ENCODE measurements at places on chromosomes 7 and 10. TPM values are rescaled to one million over a fixed set of nuclear protein-coding genes. Genes with fewer than 3 reads are reported as not detected.

Gene TAS2R41
- total RNA-seq: not detected

Gene NME8
- not detected for total RNA-seq

Gene SHTN1
- 9.6 TPM for total RNA-seq

Gene SORCS1
- total RNA-seq: 0.26 TPM

Gene SLC13A1
- total RNA-seq: not detected

Gene EIF3B
- total RNA-seq: 67.6 TPM

Gene EFCAB10
- not detected for total RNA-seq

Gene SPDYE5
- total RNA-seq: not detected

DNA sequence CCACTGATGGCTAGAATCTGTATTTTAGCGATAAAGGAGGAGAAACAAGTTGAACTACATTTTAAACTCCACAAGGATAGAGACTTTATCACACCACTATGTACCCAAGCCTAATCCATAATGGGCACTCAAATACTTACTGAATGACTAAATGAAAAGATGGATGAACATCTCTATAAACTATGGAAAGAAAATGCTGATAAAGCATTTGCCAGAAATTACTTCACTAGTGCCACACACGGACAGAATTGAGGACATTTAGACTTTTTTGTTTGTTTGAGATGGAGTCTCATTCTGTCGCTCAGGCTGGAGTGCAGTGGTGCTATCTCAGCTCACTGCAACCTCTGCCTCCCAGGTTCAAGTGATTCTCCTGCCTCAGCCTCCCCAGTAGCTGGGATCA is 1.7 kb upstream of the NSUN6 start:
- no peak for DNase-seq

GRCh38 chr10:96995851-96996250 is 163.8 kb downstream of the LCOR start:
- DNase-seq: no peak

GRCh38 chr7:131720703-131721102 is 164.3 kb upstream of the PODXL start:
- no peak for DNase-seq

GRCh38 chr7:108037140-108037539 is 34.2 kb upstream of the LAMB1 start:
- DNase-seq: no peak

- no peak for DNase-seq
These were observed 6.9 kb downstream of the TMEM60 start for GRCh38 chr7:77791336-77791735.

GRCh38 chr7:135709508-135709907 is 18.5 kb downstream of the SLC13A4 start:
- no peak for DNase-seq

DNA sequence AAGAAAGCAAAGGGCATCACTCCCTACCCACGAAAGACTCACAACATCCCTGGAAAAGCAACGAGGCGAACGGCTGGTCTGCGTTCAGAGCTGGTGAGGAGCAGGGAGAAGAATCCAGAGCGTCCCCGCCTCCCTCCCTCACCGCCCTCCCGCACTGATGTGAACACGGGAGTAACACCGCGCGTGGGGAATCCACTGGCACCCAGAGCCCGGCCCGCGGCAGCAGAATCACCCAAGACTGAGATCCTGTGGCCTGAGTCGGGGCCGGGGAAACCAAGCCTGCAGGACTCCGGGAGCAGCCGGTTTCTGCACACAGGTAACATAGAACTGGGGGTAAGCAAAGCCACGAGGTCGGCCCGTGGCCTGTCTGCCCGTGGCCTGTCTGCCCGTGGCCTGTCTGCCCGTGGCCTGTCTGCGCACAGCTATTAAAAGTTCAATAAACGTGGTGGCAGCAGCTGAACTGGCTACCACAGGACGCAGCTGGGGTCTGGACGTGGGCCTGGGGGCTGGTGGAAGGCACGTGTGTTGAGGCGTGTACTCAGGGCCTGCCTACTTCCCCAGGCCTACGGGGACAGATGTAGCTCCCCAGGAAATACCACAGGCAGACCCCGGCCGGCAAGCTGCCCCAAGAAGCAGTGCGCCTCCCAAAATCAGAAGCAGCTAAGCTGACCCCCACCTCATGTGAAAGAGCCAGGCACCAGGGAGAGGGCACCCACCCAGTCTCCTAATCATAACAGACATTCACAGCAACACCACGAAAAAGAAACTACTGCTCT is 23.0 kb downstream of the DIP2C start:
- no peak for DNase-seq

GRCh38 chr7:70237831-70238575 is 639.7 kb downstream of the AUTS2 start:
- DNase-seq: no peak

DNA sequence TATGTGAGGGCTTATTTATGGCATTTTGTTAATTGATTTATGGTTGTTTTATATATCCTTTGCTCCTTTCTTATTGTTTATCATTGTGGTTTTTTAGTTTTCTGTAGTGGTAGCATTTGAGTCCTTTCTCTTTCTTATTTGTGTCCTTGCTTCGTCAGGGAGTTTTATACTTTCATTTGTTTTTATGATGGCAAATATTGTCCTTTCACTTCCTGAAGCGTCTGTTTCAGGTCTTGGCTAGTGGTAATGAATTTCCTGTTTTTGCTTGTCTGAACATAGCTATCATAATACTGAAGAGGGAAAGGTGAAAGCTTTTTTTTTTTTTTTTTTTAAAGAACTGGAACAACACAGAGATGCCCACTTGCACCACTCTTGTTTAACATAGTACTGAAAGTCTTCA is 228.2 kb downstream of the ATRNL1 start:
- no peak for DNase-seq

DNA sequence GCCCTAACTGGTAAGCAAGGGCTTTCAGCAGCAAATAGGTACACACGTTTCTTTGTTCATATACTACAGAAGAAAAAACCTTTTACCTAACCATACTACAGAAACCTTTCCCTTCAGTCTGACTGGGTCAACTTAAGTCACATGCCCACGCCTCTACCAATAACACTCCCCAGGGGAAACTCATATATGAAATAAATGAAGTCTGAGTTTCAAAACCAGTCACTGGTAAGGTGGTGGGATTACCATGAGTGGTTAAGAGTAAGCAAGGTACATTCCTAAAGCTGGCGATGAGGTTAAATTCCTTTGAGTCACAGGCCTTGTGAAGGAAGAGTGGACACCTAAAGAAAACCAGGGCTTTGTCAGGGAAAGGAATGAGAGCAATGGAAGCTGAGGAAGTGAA is 21.4 kb upstream of the KIF20B start:
- DNase-seq: no peak

DNA sequence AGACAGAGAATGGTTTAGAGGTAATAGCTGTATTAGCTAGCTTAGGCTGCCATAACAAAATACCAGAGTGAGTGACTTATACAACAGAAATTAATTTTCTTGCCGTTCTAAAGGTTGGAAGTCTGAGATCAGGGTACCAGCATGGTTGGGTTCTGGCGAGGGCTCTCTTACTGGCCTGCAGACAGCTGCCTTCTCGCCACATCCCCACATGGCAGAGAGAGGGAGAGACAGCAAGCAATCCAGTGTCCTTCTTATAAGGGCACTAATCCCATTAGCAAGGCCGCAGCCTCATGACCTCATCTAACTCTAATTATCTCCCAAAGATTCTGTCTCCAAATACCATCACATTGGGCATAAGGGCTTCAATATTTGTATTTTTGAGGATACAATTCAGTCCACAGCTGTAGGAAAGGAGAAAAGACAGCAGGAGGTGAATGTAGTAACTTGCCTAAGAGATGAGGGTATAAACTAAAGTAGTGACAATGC is 3.6 kb upstream of the STAM start:
- no peak for DNase-seq

DNA sequence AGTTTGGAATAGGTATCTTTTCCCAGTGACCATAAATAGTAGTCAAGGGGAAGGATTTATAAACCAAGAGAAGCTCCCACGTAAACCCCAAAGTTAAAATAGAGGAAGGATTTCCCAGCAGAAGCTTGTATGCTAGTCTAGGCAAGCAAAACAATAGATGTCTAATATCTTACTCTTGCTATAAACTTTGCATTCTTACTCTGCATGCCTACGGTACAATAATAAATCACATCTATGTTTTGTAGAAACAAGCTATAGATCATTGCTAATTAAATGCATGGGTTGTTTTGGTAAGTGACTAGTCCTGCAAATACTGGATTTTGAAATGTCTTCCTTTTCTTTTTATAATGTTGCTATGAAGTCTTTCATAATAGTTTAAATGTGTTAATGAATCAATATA is 585.5 kb downstream of the INHBA start:
- DNase-seq: no peak

GRCh38 chr10:20892796-20893195 is 4.3 kb downstream of the NEBL start:
- DNase-seq: no peak

DNA sequence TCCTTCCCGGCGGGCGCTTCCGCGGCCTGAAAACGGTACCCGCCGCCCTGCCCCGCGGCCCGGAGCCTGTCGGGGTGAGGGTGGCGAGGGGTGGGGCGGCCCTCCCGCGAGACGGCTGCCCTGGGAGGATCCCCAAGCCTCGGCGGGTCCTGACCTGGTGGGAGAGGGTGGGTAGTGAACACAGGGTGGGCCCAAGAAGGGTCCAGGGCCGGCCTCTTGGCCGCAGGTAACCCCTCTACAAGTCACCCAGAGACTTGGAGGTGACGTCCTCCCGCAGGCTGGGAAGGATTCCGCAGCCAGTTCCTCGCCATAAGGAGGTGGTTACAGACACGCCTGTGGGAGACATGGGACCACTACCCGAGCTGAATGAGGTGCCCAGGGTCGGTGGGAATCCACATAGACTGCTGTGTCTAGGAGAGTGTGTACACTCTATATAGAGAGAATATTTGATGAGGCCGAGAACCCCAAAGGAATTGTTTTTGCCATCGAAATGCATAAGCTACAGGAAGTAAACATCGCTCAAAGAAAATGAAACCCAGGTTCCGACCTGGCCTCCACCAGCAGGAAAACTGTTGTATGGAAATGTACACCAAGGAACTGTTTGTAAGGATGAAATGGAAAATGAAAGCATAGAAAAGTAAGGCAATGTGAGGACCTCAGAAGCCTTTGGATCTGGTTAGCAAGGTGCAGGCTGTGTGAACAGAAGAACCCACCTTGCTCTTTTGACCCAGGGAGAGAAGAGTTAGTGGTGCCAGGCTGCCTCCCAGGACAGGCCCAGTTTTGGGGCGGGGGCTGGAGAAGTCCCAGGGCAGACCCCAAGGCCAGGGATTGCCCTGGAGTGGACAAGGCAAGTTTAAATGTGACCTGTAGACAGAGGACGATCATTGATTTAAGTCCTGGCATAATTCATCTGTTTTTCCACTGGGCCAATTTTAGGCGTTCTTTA is 659 bp downstream of the OPTN start:
- no peak for DNase-seq

GRCh38 chr10:8956400-8956799 is 901.9 kb downstream of the GATA3 start:
- DNase-seq: no peak

DNA sequence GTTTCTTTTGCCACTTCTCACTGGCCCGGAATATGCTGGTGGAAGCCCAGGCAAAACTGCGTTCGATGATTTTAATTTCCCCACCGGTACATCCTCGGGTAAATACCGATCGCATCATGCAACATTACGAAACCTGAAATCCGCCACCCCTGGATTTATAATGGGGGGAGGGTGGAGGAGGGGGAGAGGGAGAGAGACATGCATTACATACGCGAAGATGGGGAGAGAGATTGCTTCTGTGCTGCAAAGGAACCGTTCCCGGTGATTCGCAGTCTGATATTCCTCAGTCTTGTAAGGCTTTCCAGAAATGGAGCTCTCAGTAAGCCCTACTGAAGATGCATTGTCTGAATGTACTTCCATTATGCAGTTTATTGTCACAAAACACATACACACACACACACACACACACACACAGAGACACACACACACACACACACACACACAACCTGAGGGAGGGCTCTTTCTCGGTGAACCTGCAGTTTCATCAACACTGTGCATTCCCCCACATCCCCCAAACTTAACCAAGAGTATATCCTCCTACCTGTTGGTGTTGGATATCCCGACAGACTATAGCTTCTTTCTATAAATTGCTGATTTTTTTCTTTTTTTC is 741 bp downstream of the GPR85 start:
- no peak for DNase-seq

DNA sequence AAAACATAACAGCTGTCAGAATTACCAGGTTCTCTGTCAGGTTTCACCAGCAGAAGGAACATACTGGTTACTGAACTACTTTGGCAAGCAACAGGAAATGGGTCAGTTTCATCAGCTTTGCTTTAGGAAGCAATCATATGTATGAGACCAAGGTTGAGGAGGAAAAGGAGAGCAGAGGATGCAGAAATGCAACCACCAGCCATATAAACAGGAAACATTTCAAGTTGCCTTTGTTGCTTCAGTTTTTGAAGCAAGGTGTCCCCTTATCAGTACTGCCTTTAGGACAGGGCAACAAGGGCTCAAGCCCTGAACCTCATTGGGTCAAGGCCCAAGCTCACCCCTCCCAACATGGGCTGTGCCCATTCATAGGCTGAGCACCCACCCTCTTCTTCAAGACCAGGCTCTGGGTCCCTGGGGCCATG is 10.2 kb downstream of the HIPK2 start:
- DNase-seq: no peak

- DNase-seq: no peak
These were observed 39.1 kb upstream of the RAB18 start for GRCh38 chr10:27464993-27465392.

- no peak for DNase-seq
These were observed 21.7 kb downstream of the DDIT4 start for GRCh38 chr10:72295330-72295910.

DNA sequence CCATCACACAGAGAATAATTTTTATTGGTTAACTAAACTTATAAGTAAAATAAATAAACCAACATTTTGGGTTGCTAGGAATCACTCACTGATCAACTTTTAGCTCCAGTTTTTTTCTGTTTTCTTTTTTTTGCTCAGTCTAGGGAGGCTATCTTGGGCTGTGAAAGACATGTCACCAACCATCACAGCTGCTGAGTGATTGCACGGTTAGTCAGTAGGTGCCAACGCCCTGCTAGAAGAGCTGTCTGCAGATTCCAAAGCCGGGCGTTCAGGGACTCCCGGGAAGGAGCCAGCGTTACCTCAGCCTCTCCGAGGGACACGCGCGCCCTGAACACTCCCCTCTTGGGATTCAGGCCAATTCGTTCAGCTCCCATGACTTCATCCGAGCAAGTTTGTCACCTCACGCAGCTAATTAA is 604 bp upstream of the STAM start:
- DNase-seq: no peak

DNA sequence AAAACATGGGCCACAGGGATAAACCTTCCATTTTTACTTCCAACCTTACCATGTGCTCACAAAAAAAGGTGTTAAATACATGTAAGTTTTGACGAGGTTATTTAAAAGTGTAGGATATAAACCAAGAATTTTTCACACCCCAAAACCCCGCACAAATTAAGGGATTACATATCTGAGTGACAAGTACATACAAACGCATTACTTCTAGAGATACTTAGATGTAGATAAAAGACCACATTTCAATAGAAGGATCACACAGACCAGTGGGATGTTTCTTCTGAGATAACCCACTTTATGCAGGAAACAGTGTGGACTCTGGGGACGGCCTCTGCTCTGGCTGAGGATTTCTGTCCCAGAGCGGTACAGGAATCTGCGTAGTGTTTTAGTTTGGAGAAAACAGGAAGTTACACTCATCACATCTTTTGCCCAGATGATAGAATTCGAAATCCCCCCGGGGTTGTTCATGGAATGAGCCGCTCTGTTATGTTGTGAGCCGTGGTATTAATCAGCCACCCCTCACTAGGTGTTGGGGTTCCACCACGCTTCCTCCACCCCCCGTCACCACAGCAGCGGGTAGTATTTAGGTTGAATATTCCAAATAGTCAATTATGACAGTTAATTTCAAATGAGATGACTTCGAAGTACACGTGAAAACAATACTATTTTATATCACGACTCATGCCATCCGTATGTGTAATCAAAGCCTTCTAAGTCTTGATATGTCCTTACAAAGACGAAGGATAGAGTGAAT is 1.3 kb upstream of the CUL1 start:
- DNase-seq: peak; percentile 35

All from uterus (tissue), 4 donors.